ENCODE measurements at places on chromosomes 11 and 22.

GRCh38 chr22:32265882-32266767 is 11.0 kb upstream of the SLC5A4 start:
- DNase-seq = peak; percentile 71

DNA sequence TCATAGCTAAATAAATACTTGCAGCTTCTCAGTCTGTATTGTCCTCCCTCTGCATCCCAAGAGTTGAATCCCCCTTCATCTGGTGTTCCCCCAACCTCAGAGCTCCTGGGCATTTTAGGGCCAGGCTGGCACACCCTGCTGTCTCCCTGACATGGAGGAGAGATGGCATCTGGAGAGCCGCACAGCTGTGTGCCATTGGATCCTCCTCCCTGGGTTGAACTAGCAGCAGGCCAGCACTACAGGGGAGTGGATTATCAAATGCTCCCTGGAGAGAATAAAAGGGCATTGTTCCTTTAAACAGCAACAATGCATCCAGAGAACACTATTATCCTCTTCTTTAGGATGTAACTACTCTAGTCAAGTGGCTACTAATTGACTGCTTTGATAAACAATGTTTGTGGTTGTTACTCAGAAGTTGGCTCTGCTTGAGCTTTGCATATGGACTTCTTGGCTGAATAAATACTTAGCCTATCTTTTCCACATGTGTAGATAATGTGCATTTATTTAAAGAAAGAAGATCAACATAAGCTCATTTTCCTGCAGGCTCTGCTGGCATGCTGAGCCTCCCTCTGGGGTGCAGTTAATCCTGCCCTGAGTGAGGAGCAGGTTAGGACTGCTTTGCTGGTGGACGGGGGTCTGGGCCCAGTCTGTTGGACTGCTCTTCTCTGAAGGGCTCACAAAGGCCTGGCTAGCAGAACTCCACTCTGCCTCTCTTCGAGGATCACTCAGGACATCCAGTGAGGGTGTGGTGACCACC is 897.2 kb downstream of the TBC1D22A start:
- DNase-seq = no peak

- DNase-seq = peak; percentile 68
Measured at GRCh38 chr11:65491614-65492386, 7.0 kb upstream of the MALAT1 start.

DNA sequence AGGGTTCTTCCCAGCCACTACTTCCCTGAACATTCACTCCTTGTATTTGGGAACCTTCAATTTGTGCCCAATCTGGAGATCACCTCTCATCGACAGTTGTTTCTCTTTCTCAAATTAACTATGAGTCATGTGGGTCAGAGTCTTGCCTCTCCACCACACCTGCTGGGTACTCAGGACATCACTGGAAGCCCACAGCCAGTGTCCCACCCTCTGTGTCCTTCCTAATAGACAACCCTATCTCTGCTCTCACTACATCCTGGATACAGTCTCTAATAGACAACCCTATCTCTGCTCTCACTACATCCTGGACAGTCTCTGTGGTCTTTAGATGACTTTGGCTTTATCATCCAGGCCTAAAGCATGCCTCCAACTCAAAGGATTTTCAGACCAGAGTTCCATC is 70.1 kb downstream of the ARL14EP start:
- no peak for DNase-seq

GRCh38 chr22:25815561-25815960 is 73.6 kb downstream of the MYO18B start:
- no peak for DNase-seq

- no peak for DNase-seq
Measured at GRCh38 chr22:39994041-39994565, 651 bp upstream of the FAM83F start.

DNA sequence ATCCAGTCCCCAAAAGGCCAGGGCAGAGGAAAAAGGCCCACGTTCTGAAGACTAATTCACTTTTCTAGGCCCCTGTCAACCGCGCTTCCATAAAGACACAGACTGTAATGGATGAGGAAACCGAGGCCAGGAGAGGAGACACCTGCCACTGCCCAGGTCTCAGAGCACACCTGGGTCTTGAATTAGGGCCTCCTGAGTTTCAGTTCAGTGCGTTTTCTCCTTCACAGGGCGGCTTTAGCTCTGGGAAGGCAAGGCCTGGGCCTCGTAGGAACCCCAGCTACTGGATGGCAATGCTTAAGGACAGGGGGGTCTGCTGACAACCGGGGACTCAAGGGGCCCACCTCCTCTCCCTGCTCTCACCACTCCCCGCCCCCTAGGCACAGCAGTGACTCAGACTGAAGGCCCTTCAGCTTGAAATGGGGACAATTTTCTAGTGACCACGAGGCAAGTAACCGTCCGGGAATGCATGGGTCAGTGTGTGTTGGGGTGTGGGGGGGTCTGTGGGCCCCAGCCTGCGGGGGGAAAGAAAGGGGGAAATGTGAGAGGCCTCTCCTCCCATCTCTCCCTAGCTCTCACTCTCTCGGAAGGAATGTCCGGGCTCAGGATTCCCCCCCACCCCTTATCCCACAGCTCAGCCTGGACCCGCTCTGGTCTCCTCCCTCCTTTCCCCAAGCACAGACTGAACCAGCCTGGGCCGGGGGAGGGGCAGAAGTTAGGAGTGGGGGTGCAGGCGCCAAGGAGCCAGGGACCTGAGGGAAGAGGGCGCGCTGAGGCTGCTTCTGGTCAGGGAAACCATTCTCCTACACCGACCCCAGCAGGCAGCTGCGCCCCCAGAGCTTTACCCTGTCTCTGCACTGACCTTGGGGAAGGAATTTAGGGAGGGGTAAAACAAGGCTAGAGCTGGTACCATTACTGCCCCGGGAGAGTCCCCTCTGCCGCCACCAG is 17.2 kb downstream of the CREB3L1 start:
- DNase-seq = no peak

- DNase-seq = no peak
Measured at GRCh38 chr11:47607380-47607779, 13.2 kb upstream of the C1QTNF4 start.

DNA sequence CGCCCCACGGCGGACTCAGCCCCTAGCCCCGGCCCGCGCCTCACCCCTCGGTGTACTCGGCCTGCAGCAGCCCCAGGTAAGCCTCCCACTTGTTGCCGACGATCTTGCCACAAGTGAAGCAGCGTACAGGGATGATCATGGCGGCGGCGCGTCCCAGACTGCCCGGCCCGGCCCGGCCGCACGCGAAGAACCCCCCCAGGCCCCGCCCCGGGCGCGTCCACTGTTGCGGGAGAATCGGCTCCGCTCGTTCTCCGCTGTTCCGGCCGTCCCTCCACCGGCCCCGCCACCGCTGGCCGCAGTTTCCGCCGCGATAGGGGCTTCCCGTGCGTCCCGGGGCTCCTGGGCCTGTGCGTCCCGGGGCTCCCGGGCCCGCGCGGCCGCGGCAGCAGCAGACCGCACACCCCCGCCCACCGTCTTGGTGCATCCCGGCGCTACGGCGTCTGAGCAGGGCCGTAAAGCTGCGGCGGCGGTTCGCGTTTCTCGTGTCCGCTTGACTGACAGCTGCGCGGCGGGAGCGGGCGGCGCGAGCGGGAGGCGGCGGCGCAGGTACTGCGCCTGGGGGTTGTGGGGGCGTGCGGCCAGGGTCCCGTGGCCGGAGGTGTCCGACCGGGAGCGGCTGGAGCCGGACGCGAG is at the start of the genes POLR2L and TSPAN4:
Gene POLR2L, minus strand, starts transcription at position 160 of the 633 bp plus-strand sequence. Its CDS starts 21 bp downstream, at position 139.
Gene TSPAN4, plus strand, starts transcription at position 483 of the 633 bp plus-strand sequence. CDS start 7,453 bp downstream, outside the sequence.
- DNase-seq = peak; percentile 90

GRCh38 chr11:5809122-5809519 is 397 bp downstream of the OR52N2 start:
- peak; percentile 2 for DNase-seq

GRCh38 chr11:100467821-100468508 is 219.1 kb upstream of the ARHGAP42 start:
- no peak for DNase-seq

DNA sequence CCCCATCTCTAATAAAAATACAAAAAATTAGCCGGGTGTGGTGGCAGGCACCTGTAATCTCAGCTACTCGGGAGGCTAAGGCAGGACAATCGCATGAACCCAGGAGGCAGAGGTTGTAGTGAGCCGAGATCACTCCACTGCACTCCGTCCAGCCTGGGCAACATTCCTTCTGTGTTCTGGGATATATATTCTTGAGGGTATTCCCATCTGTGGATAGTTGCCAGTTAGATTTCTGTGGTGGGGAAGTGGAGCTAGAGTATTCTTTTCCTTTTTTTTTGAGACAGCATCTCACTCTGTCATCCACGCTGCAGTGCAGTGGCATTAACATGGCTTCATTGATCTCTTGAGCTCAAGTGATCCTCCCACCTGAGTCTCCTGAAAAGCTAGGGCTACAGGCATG is 9.1 kb upstream of the ZNF74 start:
- DNase-seq = no peak

GRCh38 chr22:30370641-30371230 is 13.9 kb downstream of the CCDC157 start:
- DNase-seq = no peak

DNA sequence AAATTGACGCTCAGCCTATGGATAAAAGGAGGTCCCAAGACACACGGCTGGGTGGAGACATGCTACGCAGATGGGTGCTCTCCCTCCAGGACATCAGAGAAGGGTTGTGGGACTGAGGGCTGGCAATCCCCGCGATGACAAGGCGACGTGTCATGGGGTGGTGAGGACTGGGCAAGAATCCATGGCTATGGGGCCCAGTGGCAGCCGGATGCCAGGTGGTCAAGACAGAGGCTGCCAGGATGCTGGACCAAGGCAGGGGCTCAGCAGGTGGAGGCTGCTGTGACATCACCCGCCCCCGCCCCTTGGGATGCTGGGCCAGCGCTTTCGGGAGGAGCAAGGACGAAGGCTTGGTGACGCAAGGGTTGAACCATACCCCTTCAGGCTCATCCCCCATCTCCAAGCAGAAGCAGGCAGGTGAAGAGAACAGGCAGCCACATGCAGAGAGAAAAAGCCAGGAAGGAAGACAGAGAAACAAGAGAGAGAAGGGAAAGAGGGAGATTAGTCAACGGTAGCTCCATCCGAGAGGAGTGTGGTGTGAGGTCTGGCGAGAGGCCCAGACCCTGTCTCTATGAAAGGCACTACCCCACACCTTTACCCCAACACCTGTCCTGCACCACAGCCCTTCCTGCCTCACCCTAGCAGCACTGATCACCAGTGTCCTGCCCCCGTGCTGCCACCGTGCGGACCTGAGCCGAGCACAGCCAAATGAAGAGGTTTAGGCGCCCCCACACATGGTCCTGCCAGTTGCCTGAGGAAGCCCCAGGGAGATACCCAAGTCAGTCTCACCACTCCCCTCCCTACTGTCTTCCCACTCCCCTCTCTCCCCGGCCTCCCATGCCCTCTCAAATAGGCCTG is 24.1 kb upstream of the RASL10A start:
- no peak for DNase-seq

GRCh38 chr22:30400159-30400558 is 3.3 kb downstream of the SEC14L2 start:
- no peak for DNase-seq
